ENCODE measurements at places on chromosomes 11 and 22. TPM values are rescaled to one million over a fixed set of nuclear protein-coding genes. Genes with fewer than 3 reads are reported as not detected.

DNA sequence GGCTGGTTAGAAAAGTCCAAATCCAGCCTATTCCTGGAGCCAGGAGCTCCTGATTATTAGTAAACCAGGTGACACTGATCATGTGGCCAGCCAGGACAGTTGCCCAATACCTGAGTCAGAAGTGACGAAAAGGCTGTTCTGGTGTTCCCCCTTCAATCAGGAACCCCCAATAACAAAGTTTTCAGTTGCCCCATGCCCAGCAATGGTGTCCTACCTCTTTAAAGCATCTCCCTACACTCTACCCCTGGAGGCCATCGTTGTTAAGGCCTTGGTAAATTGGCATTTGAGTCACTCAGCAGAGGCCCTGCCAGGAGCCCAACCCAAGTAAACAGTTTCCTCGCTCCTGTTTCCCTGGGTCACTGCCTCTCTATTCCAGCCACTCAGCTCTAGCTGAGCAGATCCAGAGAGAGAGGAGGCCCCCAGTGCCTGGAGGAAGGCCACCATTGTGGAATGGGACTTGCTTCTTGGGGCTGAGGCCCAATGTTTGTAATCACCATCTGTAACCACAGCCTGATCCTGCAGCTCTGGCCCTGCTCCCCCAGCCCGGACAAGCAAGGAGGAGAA lies 25.0 kb downstream of the ARHGAP1 start:
- DNase-seq: no peak

DNA sequence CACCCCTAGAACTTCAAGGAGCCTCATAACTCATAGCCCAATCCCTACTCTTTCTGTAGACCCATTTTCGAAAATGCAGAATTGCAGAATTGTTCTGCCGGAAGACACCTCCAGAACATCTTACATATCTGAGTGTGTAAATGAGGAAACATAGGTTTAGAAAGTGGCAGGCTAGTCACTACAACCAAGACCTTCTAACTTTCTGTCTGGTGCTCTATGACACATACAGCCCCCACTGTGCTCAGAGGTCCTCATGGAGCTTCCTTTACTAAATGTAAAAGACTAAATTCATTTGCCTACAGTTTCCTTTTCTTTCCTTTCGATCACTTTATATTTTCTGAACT lies 132.1 kb upstream of the DDI1 start:
- no peak for DNase-seq

DNA sequence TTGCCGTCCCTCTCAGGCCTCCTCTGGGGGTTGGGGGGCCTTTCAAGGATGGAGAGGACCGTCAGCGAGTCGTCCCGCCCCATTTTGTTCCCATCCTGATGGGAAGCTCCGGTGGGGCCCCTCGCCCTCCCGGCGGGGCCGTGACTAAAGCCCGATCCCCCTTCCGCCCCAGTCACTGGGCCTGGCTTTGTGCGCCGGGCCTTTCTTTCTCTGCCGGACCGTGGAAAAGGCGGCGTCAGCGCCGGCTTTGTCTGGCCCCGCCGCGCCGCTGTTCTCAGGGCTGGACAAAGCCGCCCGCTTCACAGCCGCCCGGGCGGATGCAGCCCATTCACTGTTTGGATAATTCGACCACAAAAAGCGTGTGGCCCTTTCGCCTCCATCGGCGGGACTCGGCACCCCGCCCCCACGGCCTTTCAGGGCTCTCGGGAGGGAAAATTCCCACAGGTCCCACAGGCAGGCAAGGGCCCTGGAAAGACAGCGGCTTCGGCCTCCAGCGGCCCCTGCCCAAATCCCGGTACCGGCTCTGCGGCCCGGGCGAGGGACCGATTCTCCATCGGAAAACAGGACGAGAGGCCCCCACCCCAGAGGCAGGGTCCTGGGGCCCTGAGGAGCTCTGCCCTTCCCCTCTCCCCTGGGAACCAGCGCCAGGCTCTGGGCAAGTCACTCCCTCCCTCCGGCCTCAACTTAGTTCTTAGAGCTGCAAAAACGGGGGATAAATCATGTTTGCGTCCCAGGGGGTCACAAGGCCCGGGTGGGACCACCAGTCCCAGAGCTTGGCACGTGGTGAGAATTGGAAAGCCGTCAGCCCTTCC lies 87.2 kb downstream of the WNT7B start:
- peak; percentile 81 for DNase-seq

Gene ANO5
- total RNA-seq: 2.8 TPM

DNA sequence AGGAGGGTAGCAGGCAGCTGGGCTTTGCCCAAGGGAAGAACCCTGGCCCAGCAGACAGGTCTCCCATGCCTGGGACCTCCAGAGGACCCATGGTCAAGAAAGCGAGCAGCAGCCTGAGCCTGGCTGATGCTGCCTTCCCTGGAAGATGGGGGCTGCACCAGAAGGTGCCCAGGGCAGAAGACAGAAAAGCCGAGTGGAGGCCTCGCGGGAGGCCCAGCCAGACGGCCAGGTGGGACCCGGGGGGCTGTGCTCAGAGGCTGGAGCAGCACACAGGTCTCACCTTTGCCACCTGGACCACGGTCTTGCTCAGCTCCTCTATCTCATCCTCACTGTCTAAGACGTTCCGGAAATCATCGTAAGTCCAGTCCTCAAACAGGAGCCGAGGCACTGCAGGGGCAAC lies 10.9 kb downstream of the CHID1 start:
- peak; percentile 49 for DNase-seq

DNA sequence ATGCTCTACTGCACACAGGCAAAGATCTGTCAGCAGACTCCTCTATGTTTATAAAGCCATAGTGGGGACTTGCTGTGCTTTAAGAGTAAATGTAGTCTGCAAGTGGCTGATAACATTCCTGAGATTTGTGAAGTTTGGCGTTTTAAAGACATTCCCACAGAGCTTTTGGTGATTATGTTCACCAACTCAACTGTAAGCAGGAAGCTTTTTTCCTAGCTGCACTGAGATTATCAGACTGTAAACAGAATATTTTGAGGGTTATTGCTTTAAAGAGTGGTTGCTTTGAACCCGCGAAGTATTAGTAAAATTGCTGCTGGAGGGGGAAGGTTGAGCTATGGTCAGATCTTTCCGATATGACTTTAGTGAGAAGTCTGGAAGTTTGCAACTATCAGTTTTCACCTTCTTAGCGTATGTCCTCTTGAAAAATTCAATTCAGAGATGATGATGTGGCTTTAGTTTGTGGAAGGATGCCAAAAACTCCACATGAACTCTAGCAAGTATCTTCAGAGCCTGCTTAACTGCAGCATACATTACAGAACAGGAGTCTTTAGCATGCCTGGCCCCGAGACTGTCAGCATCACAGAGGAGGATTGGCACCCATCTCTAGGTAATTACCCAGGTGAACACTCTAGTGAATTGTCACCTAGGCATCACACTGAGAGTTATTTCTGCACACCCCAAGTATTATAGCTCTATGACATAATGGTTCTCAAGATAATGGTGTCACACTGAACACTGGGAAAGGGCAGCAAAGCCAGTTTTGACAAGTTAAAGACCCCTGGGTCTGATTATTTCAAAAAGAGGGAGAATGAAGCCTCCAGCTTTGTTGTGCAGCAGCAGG lies 89.9 kb downstream of the MTNR1B start:
- DNase-seq: no peak

Gene FXYD2
- total RNA-seq: 0.39 TPM

All from upper lobe of left lung (tissue), 6 donors.